ENCODE measurements at places on chromosomes 6 and 20. TPM values are rescaled to one million over a fixed set of nuclear protein-coding genes. Genes with fewer than 3 reads are reported as not detected.
A peak's percentile ranks its signal among the peaks of the same experiment; 100 is the strongest.

The OTOR gene
- total RNA-seq = not detected

The MUCL3 gene
- total RNA-seq = not detected

The ADGRF4 gene
- total RNA-seq = not detected

The DHX35 gene
- total RNA-seq = 12.0 TPM

The AIF1 gene
- 89.2 TPM for total RNA-seq

The TMC2 gene
- not detected for total RNA-seq

The FAM120B gene
- total RNA-seq = 26.3 TPM

The MEI4 gene
- not detected for total RNA-seq

GRCh38 chr6:85482206-85482904 is 32.5 kb downstream of the NT5E start:
- no peak for DNase-seq

DNA sequence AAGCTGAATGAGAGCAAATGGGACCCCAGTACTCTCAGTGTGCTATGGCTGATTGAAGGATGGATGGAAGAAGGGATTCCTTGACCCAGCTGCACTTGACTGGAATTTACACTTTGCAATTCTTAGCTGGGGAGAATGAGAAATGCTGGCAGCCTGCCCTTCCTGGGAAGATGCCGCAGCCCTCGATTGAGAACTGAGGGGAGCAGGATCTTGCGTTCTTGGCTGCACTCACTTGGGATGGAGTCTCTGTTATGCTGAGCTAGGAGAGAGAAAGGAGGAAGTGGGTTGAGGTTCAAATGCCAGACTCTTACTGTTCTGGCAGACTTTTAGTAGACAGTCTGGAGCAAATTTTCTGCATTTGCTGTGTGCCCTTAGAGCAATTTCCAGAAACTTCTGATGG is 221.2 kb downstream of the FNDC1 start:
- no peak for DNase-seq

DNA sequence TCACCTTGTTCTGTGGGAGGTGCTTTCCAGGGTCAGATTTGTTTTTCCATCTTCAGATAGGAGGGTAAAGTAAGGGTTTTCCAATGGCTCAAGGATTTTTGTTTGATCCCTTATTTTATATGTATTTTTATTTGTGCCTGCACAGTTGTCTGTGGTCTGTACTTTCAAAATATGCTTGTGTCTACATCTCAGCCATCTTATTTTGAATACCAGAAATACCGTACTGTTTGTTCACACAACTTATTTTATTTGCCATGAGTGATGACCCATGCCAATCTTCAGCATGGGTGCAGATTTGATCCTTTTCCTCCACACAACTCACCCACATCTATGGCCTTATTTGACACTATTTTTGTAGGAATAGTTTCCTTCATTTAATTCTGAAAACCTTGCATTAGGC is 72.2 kb upstream of the PTCHD4 start:
- no peak for DNase-seq

- DNase-seq = no peak
These were observed 38.1 kb upstream of the BMP5 start for GRCh38 chr6:55913228-55914195.

- DNase-seq = no peak
These were observed 6.2 kb downstream of the LMBRD1 start for GRCh38 chr6:69790629-69791028.

GRCh38 chr6:144416773-144417172 is 131.6 kb downstream of the UTRN start:
- no peak for DNase-seq

- DNase-seq = no peak
These were observed 1614.7 kb downstream of the KHDRBS2 start for GRCh38 chr6:60671369-60671768.

DNA sequence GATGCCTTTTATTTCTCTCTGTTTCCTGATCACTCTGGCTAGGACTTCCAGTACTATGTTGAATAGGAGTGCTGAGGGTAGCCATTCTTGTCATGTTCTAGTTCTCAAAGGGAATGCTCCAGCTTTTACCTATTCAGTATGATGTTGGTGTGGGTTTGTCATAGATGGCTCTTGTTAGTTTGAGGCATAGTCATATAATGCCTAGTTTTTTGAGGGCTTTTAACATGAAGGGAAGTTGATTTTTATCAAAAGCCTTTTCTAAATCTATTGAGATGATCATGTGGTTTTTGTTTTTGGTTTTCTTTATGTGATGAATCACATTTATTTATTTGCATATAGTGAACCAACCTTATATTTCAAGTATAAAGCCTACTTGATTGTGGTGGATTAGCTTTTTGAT is 55.6 kb downstream of the KLHL32 start:
- DNase-seq = no peak

GRCh38 chr20:6704132-6704861 is 63.2 kb upstream of the BMP2 start:
- DNase-seq = no peak

DNA sequence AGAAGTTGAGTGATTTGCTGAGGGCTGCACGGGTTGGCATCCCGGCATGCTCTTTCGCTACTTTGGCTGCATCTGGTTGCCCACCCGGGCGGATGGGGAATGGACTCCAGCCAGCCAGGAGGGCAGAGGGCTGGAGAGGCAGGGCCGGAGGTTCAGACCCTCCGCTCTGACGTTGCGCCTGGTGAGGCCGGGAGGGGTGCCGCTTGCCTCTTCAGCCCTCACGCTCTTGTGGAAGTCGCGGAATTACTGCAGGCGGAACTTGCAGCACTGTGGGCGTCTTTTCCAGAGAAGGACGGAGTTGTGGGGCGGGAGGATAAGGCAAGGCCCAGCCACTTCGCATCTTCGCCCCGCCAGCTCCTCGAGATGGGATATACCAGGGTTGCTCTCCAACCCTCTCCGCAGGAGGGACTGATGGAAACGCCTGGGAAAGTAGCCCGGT is 656 bp downstream of the RTEL1 start:
- DNase-seq = peak; percentile 57

DNA sequence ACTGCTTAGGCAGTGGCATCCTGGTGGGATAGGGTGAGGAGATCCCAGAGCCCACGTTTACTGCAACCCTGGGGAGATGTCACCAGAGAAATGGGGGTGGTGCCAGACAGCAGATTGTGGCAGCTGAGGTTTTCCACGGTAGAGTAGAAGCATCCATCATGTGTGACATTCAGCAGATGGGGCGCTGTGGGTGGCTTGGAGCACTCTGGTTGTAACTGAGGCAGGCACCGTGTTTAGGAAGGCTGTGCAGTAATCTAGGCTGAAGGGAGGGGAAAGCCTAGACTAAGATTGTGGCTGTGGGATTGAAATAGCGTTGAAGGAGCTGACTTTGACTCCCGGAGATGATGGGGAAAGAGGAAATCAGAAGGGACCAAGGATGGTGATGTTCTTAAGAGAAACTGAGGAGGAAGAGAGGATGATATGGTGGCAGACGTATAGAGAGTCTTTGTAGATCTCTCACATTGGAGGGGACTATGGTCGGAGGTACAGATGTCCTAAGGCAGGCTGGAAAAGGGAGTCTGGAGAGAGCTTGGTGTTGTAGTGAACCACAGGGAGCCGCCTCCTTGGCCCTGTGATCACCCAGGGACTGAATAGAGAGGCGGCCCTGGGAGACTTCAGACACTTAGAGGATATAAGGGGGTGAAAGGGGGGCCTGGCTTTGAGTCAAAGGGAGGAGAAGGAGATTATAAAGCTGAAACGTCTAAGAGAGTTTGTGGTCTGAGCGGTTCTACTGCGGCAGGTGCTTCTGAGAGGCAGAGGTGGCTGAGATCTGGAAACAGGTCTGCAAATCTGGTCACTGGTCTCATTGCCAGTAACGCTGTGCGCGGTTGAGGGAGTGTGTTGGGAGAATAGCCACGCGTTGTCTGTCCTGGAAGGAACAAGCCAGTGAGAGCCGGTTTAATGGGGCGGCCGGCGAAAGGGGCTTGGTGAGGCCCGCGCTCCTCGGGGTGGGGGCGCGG is 792 bp upstream of the MICA start:
- peak; percentile 58 for DNase-seq

GRCh38 chr20:50141018-50141675 is 12.4 kb downstream of the PEDS1 start:
- DNase-seq = no peak

DNA sequence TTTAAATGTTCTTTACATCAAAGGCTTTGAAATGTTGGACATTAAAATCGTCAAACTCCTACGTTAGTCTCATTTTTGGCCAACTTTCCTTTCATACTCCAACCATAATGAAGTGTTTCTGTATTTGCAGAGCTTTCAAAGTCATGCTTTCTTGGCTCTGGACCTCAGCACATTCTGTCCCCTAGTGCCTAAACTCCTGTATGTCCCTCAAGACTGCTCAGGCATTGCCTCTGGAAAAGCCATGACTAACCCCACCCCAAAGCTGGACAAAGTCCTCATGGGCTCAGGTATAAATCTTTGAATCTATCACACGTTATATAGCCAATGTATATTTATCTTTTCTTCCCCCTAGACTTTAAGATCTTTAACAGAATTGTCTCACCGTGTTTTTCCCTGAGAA is 18.9 kb downstream of the IFNGR1 start:
- DNase-seq = no peak

- peak; percentile 76 for DNase-seq
These were observed 14.6 kb upstream of the HLA-F start for GRCh38 chr6:29708432-29709179.

DNA sequence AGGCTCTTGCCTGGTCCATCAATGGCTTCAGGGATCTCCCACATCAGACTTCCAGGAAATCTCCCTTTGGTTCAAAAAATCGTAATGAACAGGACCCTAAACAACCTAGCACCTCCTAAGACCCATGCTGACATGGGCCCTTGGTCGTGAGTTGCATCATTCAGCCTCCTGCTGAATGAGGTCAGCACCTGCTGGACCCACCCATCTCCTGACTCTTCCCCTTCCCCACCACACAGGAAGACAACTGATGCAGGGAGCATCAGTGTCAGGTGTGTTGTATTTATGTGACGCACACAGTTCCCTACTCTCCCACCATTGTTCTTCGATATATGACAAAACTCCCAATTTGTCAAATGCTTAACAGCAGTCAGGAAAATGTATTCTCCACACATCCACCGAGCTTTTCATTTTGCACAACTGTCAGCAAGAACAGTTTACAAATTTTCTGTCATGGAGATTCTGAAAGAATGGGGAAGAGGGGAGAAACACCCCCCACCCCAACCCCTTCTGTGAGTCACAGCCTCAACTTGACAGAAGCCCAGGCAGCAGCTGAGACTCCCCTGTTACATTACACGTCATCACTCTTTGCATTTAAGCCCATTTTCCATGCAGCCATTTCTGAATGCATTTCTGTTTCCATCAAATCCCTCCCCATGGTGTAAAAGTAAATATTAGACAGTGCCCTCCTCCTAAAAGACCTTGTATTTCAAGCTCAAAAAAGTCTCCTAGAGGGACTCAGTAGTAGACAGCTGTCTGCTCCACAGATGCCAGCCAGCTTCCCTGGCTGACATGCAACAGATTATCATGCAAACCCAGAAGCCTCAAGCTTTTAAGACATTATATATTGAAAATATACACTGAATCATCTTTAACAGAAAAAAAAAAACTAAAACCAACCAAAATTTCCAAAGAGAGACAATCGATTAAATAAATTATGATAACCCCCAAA is 577.5 kb downstream of the PTPRT start:
- DNase-seq = no peak

GRCh38 chr20:62266340-62266739 is 28.0 kb downstream of the OSBPL2 start:
- peak; percentile 27 for DNase-seq
